B cell (primary cell): ENCODE measurements at places on chromosomes 13 and 19. TPM values are rescaled to one million over a fixed set of nuclear protein-coding genes. Genes with fewer than 3 reads are reported as not detected.

The HIF3A gene
- not detected in 2 replicates for polyA plus RNA-seq

DNA sequence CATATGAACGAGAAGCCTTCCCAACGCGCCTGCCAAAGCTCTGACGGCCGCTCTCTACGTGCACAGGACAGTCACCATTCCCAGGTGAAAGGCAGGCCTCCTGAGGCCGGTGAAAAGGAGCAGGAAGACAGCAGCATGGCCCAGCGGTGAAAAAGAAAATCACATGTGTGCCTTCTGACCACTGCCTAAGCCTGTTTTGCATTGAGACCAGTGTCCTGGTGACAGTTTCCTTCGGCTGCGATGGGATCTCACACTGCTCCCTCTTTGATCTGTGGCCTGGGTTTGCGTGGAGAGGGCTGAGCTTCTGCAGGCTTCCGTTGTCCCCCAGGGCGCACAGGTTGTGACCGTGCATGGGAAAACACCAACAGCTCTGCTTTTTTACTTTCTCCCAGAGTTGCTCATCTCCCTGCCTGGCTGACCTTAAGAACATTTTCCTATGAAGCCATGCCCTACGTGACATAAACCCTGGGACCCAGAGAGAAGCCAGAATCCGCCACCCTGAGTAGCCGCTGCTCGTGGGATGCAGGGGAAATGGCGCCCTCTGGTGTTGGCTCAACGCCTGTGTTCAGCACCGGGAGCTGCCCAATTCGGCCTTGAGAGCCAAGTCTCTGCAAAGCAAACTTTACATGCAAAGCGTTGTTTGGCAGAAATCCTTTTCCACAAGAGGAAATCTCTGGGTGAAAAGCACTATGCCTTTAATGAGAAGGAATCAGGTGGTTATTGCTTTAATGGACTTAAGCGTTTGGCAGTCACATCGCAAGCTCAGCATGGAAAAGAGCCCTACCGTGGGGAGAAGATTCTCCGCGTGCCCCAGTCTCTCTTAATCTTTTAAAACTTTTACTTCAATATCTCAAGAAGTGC lies 112.2 kb upstream of the GPR12 start:
- peak; percentile 42 for DNase-seq

DNA sequence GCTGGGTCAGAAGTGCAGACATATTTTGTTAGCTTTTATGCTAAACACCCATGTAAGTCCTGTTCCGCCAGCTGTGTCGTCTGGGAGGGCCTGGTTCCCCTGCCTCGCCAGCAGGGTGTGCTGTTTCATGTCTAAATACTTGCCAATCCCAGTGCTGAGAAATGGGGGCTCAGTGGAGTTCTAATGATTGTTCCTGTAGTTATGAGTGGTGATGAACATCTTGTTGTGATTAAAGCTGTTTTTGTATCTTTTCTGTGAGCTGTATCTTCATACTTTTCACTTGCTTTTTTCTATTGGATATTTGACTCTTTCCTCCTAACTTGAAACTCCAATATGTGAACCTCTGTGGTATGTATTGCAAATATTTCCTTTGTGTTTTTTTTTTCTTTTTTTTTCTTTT lies 32.7 kb downstream of the KDM4B start:
- peak; percentile 56 for DNase-seq

The KCNN4 gene
- polyA plus RNA-seq, result 112 and 267 TPM in 2 replicates

The ZSCAN5A gene
- 4.2 and 5.2 TPM in 2 replicates for polyA plus RNA-seq

GRCh38 chr19:6032827-6033226 lies 54.9 kb upstream of the RANBP3 start:
- no peak for DNase-seq

GRCh38 chr13:84648069-84648640 lies 765.9 kb upstream of the SLITRK1 start:
- DNase-seq, result no peak

DNA sequence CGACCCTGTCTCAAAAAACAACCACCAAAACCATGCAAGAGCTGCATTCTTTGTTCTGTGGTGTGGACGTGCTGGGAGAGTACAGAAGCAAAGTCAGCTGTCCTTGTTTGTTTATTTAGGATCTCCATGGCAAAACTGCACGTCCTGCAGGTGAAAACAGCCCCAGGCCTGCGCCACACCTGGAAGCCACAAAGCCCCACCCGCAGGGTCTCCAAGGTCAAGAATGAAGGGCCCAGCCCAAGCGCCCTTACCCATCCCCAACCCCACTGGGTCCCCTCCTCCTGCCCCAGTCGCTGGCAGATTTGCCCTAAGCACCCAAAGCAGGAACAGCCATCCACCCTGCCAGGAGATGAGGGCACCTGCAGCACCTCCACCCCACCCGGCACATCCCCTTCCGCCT lies 10.5 kb downstream of the MBD3 start:
- DNase-seq, result no peak

The C3 gene
- 0.01 and 0.27 TPM in 2 replicates for polyA plus RNA-seq

The LYL1 gene
- 94.2 and 112 TPM in 2 replicates for polyA plus RNA-seq

DNA sequence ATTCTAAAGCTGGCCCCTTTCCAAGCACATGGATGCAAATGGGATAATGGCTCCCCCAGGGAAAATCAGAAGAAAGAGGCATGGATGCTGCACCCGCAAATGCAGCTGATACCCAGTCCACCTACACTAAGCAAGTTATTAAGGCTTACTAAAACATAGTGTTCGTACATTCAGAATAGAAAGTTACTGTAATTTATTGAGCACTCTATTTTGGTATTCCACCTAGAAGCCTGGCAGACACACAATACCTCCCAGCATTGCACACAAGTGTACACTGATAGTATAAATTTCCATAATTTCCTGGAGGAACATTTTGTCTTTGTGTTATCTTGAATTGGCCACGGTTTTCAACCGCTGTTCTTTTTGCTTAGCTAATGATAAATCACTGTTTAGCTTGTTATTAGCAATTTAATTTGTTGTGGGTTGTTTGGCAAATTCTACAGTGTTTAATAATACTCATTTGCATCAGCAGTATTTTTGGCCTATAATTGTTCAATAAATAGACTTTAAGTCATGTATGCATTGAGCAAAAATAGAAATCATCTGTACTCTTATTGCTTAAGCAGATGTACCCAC lies 94.5 kb upstream of the MRI1 start:
- DNase-seq, result no peak

GRCh38 chr13:21703846-21704245 lies 33.0 kb downstream of the FGF9 start:
- no peak for DNase-seq

The SLITRK5 gene
- polyA plus RNA-seq, result under 0.01 and 0.01 TPM in 2 replicates

The PDX1 gene
- not detected in 2 replicates for polyA plus RNA-seq

DNA sequence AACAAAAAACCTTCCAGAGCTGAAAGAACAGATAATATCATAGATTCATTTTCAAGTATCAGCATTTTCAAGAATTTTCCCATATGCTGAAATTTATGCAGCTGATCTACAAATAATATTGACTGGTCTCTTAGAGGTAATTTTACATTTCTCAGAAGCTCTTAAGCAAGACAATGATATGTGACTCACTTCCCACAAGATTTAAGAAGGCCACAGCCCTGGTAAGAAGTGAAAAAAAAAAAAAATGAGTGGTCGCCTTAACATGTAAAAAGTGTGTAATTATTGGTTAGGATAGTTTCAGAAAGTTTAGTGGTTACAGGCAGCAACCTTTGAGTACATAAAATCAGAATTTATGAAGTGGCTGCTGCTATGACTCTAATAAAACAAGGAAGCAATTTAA lies 54.5 kb downstream of the NUFIP1 start:
- no peak for DNase-seq

GRCh38 chr13:98450539-98451111 lies 126.3 kb downstream of the STK24 start:
- DNase-seq, result no peak

DNA sequence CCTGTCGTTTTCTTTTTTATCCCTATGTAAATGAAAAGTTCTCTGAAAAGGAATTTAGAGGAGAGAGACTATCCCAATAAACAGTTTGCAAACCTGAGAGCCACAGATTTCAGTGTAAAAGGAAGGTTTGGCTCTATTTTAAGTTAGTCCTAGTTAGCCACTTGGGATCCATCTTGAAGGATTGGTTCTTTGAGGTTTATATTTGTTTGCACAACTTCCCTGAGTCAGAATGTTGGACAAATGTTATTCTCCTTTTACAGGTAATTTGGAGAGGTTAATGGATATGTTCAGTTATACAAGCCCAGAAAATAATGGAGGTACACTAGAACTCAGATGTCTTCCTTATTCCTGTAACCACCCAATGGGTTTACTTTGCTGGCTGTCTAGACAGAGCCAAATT lies 2.6 kb upstream of the DNAJC15 start:
- DNase-seq, result no peak

The ZNF331 gene
- polyA plus RNA-seq, result 21.6 and 109 TPM in 2 replicates

GRCh38 chr19:13260883-13261653 lies 110.9 kb downstream of the IER2 start:
- DNase-seq, result peak; percentile 54
